T-helper 1 cell (primary cell): ENCODE measurements at places on chromosomes 12 and 14.
A peak's percentile ranks its signal among the peaks of the same experiment; 100 is the strongest.

DNA sequence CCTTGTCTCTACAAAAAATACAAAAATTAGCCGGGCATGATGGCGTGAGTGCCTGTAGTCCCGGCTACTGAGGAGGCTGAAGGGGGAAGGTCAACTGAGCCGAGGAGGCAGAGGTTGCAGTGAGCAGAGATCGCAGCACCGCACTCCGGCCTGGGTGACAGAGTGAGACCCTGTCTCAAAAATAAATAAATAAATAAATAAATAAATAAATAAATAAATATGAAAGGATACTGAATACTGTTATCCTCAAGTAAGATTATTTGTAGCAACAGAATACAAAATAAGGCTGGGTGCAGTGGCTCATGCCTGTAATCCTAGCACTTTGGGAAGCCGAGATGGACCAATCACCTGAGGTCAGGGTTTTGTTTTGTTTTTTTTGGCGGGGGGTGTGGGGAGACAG, 1.9 kb downstream of the RNF41 start:
- DNase-seq: no peak

DNA sequence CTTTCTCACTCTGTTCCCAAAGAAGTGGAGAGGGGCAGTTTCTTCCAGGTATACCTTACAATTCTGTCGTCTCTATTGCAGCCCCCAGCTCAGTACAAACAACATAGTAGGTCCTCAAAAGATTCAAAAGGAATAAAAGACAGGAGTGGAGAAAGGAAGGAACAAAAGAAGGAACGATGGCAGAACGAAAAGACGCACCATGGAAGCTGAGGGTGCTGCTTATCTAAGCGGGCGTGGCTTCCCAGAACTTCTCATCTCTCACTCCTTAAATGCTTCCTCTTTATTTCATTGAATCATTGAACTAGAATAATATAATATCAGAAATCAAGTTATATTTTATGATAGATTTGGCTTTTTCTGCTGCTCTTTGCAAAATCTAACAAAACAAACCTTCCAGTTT, 13.7 kb upstream of the LTA4H start:
- DNase-seq: no peak

DNA sequence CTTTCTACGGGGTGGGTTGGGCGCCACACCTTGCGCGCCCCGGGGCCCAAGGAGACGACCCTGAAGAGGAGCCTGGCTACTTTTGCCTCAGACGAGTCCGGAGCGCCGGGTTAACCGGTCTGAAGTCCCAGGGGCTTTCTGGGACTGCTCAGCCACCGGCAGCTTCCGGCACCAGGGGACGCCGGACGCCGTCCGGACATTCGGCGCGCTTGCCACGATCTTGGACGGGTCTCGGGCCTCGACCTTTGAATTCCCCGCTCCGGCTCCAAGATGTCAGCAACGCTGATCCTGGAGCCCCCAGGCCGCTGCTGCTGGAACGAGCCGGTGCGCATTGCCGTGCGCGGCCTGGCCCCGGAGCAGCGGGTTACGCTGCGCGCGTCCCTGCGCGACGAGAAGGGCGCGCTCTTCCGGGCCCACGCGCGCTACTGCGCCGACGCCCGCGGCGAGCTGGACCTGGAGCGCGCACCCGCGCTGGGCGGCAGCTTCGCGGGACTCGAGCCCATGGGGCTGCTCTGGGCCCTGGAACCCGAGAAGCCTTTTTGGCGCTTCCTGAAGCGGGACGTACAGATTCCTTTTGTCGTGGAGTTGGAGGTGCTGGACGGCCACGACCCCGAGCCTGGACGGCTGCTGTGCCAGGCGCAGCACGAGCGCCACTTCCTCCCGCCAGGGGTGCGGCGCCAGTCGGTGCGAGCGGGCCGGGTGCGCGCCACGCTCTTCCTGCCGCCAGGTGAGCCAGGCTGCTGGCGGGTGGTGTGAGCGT, at the start of gene ACOT4:
TSS of gene ACOT4 (plus strand) at position 184 of the 760 bp plus-strand sequence. CDS start at position 271, 87 bp downstream.
- DNase-seq: peak; percentile 48

GRCh38 chr12:92503971-92504593, 198.7 kb upstream of the PLEKHG7 start:
- no peak for DNase-seq
